Fibroblast of lung (primary cell): ENCODE measurements at places on chromosomes 1 and 21. TPM values are rescaled to one million over a fixed set of nuclear protein-coding genes. Genes with fewer than 3 reads are reported as not detected.

GRCh38 chr1:70382682-70383081 is 28.2 kb upstream of the ANKRD13C start:
- DNase-seq, result no peak

DNA sequence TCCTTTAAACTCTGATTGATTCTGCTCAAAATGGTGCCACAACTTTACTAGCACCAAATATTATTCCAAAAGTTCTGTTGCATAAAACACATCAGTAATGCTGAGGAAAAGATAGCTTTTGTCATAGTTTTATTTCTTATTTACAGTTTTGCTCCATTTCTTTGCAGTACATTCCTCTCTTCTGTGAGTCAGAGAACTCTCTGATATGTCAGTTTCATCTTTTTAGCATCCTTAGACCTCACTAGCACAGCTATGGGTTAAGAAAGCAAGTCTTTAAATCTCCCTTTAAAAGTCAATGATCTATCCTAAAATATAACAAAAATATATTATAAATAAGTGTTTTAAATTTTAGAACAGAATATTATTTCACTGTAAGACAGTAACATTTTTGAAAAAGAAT is 356.6 kb upstream of the SNX7 start:
- DNase-seq, result no peak

DNA sequence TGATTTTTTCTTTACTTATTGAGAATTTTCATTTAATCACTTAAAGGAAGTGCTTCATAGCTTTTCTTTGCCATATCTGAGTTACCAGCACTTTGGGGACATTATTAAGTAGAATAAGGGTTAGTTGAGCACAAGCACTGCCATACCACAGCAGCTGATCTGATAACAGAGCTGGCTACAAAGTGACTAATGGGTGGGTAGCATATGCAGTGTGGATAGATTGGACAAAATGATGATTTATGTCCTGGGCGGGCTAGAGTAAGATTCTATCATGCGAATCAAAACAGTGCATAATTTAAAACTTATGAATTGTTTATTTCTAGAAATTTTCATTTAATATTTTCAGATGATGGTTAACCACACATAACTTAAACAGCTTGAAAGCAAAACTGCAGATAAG is 102.2 kb upstream of the SNX7 start:
- no peak for DNase-seq

- DNase-seq, result no peak
These were observed 29.6 kb downstream of the SIM2 start for GRCh38 chr21:36728371-36729111.

DNA sequence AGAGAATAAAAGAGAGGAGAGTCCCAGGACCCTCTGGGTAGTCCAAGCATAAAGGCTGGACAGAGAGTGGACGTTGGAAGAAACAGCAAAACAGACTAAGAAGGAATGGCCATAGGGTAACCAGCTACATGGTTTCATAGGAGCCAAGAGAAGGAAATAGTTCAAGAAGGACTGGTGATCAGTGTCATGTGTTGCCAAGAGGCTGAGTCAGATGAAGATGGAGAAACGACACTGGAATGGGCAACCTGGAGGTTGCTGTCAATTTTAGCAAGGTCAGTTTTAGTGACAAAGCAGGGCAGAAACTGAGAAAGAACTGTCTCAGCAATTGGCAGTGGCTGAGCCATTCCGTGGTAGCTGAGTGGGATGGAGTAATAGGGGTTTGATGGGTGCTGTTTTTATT is 41.4 kb downstream of the HMGB4 start:
- DNase-seq, result no peak

Gene SLC45A1
- 2.3 and 2.6 TPM in 2 replicates for total RNA-seq
